Activated CD4-positive, alpha-beta memory T cell treated with anti-CD3 and anti-CD28 coated beads for 36 hours (primary cell): ENCODE measurements at places on chromosomes 6 and 20. TPM values are rescaled to one million over a fixed set of nuclear protein-coding genes. Genes with fewer than 3 reads are reported as not detected.

The TAGAP gene
- 40.1 TPM for total RNA-seq

The CCM2L gene
- not detected for total RNA-seq

The C6orf132 gene
- total RNA-seq: 0.22 TPM

The RAET1E gene
- total RNA-seq: not detected

The HRH3 gene
- total RNA-seq: not detected

The EGFL8 gene
- total RNA-seq: 7.1 TPM

The RSPO3 gene
- total RNA-seq: not detected

The CALHM4 gene
- not detected for total RNA-seq

The ARFRP1 gene
- total RNA-seq: 58.4 TPM

The DAAM2 gene
- total RNA-seq: not detected

The GJA1 gene
- total RNA-seq: not detected

The NTSR1 gene
- not detected for total RNA-seq

The OPN5 gene
- not detected for total RNA-seq

The CYP39A1 gene
- total RNA-seq: not detected

The ARHGAP40 gene
- total RNA-seq: not detected

The OPRL1 gene
- 0.71 TPM for total RNA-seq

The NCOA5 gene
- 13.7 TPM for total RNA-seq

The PNLDC1 gene
- total RNA-seq: 0.29 TPM

The PLA2G7 gene
- not detected for total RNA-seq

The ADGRF4 gene
- total RNA-seq: not detected

The DUSP15 gene
- not detected for total RNA-seq

The RGS17 gene
- total RNA-seq: not detected

The TASP1 gene
- total RNA-seq: 8.9 TPM

The C20orf144 gene
- 0.26 TPM for total RNA-seq

The BMP2 gene
- not detected for total RNA-seq

The PBOV1 gene
- not detected for total RNA-seq

The BMP5 gene
- not detected for total RNA-seq

The CENPW gene
- total RNA-seq: 84.7 TPM

The PDE10A gene
- not detected for total RNA-seq

The COL9A1 gene
- total RNA-seq: not detected

The ANGPT4 gene
- total RNA-seq: not detected

The CNKSR3 gene
- 0.12 TPM for total RNA-seq

The TREM2 gene
- not detected for total RNA-seq

The ADA gene
- total RNA-seq: 35.7 TPM

The ZFP57 gene
- total RNA-seq: not detected
